ENCODE measurements at places on chromosomes 1 and 21.

DNA sequence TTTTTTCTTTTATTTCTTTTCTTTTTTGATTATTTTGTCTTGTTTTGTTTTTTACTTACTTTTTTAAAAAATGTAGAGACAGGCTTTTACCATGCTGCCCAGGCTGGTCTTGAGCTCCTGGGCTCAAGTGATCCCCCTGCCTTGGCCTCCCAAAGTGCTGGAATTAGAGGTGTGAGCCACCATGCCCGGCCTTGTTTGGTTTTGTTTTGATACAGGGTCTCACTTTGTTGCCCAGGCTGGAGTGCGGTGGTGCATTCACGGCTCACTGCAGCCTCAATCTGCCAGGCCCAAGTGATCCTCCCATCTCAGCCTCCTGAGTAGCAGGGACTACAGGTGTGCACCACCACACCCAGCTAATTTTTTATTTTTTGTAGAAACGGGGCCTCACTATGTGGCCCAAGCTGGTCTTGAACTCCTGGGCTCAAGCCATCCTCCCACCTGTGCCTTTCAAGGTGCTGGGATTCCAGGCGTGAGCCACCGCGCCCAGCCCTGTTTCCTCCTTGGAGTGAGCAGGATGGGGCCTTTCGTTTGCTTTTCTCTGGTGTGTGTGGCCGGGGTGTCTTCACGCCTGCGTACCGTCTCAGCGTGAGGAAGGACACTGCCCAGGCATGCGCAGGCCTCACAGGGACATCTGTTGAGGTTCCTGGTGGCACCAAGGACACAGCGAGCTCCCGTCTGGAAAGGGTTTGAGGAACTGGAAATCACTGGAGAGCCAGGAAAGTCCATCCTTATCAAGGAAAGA is 15.5 kb downstream of the SLC45A1 start:
- DNase-seq, result no peak

- peak; percentile 13 for DNase-seq
Measured at GRCh38 chr1:182054698-182055326, 6.7 kb downstream of the ZNF648 start.

DNA sequence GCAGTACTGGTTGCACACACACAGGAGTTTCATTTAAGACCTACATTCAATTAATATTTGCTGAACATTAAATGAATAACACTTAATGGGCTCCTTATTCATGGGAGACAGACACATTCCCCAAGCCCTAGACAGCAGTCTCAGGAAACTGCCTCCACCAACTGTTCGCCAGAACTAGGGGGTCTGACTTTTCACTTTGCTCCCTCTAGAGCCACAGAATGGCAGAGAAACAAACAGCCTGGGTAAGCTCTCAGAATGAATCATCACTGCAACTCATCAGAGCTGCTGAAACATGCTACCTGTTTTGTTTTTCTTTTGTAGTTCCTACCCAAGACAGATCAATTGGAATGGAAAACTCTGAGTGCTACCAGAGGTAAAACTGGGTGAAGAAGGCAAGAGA is 31.7 kb downstream of the ELK4 start:
- DNase-seq, result peak; percentile 50

- DNase-seq, result no peak
Measured at GRCh38 chr1:200444478-200444877, 34.6 kb upstream of the ZNF281 start.

- peak; percentile 74 for DNase-seq
Measured at GRCh38 chr1:156704930-156705320, 458 bp downstream of the CRABP2 start.

DNA sequence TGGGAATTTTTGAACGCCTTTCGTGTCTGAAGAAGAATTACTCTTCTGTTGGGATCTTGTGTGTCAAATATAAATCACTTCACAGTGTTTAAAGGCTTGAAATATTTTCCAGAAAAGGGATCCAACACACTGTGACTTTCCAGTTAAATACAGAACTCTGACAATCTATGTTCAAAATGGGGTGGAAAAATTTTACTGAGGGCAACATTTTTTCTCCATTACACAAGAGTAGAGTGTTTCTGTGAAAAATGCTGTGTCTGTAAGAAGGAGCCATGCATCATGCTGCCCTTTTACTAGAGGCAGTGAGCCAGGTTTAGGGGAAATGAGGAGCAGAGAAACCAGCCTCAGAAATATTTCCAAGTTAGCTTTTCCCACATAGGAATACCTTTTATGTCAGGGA is 86.5 kb downstream of the VPS13D start:
- peak; percentile 66 for DNase-seq

DNA sequence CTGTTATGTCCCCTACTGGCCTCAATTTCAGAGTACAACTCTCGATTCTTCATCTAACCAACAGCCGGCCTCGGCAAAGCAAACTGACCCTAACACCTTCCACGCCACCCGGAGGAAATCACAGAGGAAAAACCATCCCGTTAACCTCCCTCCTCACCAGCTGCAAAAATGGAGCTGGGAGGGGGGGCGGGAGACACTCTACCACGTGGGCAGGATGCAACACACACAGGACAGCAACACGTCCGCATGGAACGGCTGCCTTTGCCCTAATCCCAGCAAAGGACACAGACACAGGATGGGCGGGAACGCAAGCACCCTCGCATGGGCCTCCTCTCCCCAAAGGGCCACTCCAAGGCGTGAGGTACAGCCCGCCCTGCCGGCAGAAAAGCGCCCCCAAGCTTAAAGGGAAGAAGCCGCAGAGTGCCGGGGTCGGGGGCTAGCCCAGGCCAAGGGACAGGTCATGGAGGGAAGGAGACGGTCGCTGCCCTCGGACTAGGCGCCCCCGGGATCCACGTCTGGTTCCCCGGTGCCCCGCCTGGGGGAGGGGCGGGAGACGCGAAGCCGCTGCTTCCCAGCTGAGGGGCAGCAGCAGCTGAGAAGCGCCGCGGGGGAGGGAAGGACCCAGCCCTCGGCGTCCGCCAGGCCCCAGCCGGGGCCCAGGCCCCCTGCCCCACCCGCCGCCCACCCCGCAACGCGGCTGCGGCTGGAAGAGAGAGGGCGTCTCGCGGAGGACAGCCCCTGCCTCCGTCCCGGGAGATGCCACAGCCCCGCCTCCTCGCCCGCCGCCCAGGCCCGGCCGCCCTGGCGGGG is 590 bp downstream of the FOXJ3 start:
- peak; percentile 46 for DNase-seq

- no peak for DNase-seq
Measured at GRCh38 chr1:222583079-222583478, 6.7 kb downstream of the TAF1A start.

- no peak for DNase-seq
Measured at GRCh38 chr1:192386051-192386650, 69.4 kb downstream of the RGS21 start.

- no peak for DNase-seq
Measured at GRCh38 chr1:157168015-157168414, 29.8 kb upstream of the ETV3 start.

- DNase-seq, result no peak
Measured at GRCh38 chr1:93979040-93979717, 69.9 kb upstream of the GCLM start.

- peak; percentile 72 for DNase-seq
Measured at GRCh38 chr1:195981448-195982139, 626.6 kb downstream of the KCNT2 start.

DNA sequence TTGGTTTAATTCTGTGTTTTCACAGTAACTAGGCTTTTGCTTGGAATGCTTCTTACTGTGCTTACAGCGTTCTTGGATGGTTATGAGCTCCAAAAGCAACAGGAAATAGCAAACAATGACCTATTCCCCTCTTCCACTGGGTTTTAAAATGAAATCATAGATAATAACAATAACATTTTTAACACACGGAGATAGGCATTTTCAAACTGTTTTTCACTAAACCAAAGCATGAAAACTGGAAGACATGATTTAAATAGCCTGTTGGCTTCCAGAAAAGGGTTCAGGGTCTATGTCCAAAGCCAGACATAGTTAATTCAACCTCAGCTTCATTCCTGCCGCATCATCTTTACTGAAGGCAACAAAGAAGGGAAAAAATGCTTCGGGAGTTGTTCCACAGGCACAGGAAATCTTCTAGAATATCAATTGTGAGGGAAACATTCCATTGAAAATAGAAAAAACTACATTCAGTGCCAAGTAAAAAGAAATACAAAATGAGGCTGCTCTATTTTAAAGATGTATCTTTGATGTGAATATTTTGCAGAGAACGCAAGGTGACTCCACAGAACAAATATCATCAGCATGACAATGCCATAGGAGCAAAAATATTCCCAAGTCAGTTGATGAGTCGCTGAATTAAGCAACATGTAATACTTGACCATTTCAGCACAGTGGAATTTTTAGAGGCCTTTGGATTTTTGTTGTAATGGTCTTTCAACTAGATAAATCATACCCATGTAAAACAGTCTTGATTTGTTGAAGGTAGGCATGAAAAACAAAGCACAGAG is 80.7 kb downstream of the NID1 start:
- DNase-seq, result peak; percentile 90

DNA sequence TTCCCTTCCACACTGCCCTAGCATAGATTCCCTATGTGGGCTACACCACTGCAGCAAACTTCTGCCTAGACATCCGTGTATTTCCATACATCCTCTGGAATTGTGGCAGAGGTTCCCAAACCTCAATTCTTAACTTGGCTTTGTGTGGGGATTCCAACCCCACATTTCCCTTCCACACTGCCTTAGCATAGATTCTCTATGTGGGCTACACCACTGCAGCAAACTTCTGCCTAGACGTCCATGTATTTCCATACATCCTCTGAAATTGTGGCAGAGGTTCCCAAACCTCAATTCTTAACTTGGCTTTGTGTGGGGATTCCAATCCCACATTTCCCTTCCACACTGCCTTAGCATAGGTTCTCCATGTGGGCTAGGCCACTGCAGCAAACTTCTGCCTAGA is 31.4 kb downstream of the ZNF670 start:
- DNase-seq, result no peak

DNA sequence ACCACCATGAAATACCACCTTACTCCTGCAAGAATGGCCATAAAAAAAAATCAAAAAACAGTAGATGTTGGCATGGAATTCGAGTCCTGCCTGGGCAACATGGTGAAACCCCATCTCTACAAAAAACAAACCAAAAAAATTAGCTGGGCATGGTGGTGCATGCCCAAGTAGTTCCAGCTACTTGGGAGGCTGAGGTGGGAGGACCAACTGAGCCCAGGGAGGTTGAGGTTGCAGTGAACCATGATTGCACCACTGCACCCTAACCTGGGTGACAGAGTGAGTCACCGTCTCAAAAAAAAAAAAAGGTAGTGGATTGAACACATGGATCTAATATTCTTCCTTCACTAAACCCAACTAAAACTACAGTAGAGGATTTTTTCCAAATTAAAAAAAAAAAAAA is 125.9 kb downstream of the CCDC185 start:
- no peak for DNase-seq

- no peak for DNase-seq
Measured at GRCh38 chr1:201312298-201312697, 29.0 kb downstream of the PKP1 start.

- no peak for DNase-seq
Measured at GRCh38 chr1:116453481-116453880, 80.4 kb downstream of the ATP1A1 start.

GRCh38 chr1:172468296-172468695 is 24.4 kb upstream of the PIGC start:
- no peak for DNase-seq

GRCh38 chr1:153866045-153866850 is 56.5 kb downstream of the GATAD2B start:
- peak; percentile 76 for DNase-seq

GRCh38 chr1:184641894-184642293 is 112.8 kb downstream of the EDEM3 start:
- DNase-seq, result no peak

DNA sequence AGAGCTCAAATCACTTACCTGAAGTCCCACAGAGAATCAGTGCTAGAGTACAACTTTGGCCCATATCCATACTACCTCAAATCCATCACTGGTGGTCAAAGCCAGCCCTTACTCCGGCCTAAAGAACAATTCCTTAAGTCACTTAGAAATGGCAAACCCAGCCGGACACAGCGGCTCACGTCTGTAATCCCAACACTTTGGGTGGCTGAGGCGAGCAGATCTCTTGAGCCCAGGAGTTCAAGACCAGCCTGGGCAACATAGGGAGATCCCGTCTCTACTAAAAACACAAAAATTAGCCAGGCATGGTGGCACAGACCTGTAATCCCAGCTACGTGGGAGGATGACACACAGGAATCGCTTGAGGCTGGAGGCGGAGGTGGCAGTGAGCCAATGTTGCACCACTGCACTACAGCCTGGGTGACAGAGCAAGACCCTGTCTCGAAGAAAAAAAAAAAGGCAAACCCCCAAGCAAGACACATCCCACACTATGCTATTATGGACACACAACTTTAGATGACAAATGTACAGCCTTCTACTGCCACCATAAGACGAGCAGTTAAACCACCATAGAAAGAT is 24.0 kb downstream of the NPHP4 start:
- DNase-seq, result no peak

DNA sequence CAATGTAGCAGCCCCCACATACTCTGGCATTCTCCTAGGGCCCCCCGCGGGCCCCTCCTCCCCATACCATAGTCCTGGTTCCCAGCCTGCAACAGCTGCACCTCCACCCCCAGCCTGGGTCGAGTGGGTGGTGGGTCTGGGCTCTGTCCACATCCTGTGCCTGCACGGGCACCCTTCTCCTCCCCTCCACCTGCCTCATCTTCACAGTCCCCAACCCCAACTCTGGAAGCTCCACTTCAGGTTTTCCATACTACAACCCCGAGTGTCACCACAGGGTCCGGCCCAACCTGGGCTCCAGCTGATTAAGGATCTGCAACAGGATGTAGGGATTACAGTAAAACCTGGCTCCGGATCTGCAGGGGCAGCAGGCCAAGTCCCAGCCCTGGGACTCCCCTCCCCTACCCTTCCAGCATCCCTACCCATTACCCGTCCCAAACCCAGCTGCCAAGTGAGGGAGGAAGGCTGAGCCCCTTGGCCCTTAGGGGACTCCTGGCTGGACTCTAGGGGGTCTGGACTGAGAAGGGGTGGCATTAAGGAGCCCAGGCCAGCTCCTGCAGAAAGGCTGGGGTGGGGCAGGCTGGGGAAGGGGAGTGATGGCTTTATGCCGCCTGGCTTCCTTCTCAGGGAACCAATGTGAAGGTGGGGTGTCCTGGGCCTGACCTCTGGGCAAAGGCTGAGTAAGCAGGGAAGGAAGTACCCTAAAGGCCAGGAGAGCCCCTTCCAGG is 116.8 kb downstream of the CASZ1 start:
- DNase-seq, result peak; percentile 66

DNA sequence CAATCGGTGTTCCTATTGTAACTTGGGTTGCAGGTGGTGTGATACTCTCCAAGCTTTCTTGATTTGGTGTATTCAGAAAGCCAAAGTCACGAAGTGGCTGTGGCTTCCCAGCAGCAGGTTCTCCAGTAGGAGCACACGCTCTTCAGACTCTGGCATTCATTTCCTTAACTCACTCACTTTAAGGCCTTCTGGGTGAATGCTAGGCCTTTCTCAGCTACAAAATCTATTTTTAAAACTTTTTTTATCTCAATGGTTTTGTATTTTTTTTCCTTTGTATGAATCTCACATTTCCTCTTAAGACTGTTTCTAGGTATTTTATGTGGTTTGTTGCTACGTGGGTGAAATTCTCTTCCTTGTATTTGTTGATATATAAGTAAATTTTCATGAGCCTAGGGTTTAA is 22.9 kb upstream of the PKN2 start:
- DNase-seq, result no peak

- no peak for DNase-seq
Measured at GRCh38 chr1:8424539-8425116, 106.7 kb downstream of the SLC45A1 start.
